ENCODE measurements at places on chromosomes 4 and X. TPM values are rescaled to one million over a fixed set of nuclear protein-coding genes. Genes with fewer than 3 reads are reported as not detected.

DNA sequence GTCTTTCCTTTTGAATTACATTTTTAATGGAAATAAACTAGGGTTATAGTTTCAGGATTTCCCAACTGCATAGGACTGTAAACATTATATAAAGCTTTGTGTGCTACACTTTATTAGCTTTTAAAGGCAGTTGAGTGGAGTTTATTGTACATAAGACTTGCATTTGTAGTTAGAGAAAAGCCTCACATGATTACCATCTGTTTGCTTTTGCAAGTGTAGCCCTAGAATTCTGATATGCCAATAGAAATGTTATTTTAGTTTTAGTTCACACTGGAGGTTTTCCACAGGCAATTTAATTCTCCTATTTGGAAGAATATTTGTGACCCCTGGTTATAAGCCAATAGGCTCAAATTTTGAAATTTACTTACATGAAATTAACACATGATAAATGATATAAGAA lies 41.3 kb upstream of the ANK2 start:
- no peak for DNase-seq

DNA sequence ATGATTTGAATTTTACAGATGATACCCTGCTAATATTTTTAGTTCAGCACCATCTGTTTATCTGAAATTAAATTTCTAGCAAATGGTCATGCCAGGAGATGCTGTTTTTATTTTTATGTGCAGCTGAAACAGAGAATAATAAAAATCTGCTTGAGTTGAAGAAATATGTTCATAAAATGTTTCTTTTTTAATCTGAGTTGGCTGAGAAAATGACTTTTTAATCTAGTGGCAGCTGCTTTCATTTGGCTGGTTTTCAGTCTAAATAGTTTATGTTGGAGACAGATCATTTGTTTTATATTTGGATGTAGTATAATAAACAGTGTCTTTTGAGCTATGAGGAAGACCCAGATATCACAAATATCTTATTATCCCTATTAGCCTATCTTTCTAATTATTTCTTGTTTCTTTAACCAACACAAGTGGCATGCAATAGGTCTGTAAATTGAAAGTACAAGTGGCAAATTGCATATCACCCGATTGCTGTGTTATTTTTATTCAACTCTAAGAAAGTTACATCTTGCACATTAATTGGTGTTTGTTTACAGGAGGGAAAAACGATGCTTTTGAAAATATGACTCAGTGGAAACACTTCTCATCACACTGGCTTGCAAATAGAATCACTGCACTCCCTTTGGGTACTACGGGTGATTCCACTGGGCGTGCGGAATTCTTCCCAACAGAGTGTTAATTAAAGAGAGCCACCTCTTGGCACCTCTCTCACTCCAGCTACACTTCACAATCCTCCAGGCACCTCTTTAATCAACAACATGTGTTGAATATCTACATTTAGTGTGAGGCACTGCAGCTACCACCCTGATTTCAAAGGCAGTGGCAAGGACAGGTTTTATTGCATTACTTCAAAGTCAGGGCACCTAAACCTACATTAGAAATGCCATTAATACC lies 51.7 kb upstream of the AP1S2 start:
- no peak for DNase-seq

GRCh38 chrX:69630147-69630546 lies 14.2 kb downstream of the EDA start:
- no peak for DNase-seq

DNA sequence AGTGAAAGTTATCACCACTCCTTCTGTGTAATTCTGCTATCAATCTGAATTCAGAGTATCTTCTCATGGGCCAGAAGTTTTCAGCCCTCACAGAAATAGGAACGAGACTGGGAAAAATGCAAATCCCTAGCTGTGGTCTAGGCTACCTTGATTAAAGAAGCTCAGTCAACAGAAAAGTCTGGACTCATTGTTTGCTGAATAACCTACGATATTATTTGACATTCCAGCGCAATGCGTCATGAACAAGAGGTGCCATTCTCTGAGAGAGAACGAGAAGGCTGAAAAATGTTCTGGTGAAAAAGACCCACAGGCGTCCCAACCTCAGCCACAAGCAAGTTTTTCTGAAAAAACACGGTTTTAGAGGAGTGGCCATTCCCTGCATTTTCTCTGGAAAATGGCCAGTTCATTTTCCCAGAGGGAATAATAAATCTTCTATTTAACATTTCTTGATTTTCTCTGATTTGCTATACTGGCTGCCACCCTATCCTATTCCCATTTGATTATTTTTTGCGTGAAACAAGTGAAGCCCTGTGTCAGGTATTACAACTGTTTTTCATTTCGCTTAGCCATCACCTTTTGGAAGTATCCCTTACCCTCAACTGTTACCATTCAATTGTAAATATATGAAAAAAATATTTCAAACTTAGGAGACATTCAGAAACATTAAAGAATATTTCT lies 1117.6 kb upstream of the PRKX start:
- no peak for DNase-seq

RASGEF1B gene
- polyA plus RNA-seq: not detected

All from GM23248 (cell line).